ENCODE measurements at places on chromosomes 7 and 10.

- H3K27ac ChIP-seq = no peak overlapping the region
- H3K36me3 ChIP-seq = no peaks in the 10 kb centered on the region
- peaks cover under 1% of the 10 kb centered on the region for H3K27me3 ChIP-seq
- no peak for DNase-seq
- H3K4me1 ChIP-seq = peaks cover 13% of the 10 kb centered on the region
Observed at GRCh38 chr7:41809940-41810576, 107.2 kb upstream of the INHBA start.

DNA sequence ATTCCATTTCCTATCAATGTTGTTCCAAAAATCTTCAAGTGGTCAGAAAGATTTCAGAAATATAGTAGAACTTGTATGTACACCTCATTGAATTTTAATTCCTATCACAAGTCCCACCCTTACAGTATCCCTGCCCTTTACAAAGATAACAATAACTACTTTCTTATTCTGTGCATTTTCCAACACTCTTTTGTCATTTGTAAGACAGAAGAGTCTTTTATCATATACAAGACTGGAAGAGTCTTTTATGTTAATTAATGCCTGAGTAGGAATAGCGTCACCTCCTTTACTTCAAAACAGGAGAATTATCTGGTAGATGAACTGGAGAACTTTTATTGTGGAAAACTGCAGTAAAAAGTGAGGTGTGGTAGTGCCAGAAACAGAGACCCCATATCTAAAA lies 193.9 kb upstream of the SEMA3C start:
- no peaks in the 10 kb centered on the region for H3K36me3 ChIP-seq
- H3K4me1 ChIP-seq = no peaks in the 10 kb centered on the region
- H3K4me3 ChIP-seq = no peak overlapping the region
- no peak for DNase-seq
- no peak overlapping the region for H3K27ac ChIP-seq
- H3K27me3 ChIP-seq = no peaks in the 10 kb centered on the region

DNA sequence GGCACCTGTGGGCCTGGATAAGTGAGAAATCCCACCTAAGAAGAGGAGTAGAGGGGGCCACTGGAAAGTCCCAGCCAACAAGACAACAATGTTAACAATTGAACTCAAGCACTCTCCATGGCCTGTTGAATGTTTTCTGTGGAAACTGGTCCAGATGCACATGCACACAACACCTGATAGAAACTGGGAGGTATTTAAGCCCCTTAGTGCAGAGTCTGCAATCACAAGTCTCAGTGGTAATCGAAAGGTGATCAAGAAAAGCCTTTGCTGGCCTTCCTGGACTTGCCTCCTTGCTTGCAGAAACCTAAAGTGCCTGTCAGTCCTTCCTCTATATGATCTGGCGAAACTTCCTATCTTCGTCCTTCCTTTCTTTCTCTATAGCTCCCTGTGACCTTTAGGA lies 30.6 kb upstream of the HNRNPH3 start:
- H3K27me3 ChIP-seq = no peaks in the 10 kb centered on the region
- H3K27ac ChIP-seq = no peak overlapping the region
- no peak for DNase-seq
- H3K4me1 ChIP-seq = no peaks in the 10 kb centered on the region
- H3K4me3 ChIP-seq = no peak overlapping the region

GRCh38 chr10:52004342-52004949 lies 305.1 kb upstream of the CSTF2T start:
- no peaks in the 10 kb centered on the region for H3K4me1 ChIP-seq
- no peaks in the 10 kb centered on the region for H3K36me3 ChIP-seq
- peaks cover 8% of the 10 kb centered on the region for H3K27me3 ChIP-seq
- no peak overlapping the region for H3K27ac ChIP-seq
